ENCODE measurements at places on chromosomes 13 and 19. TPM values are rescaled to one million over a fixed set of nuclear protein-coding genes. Genes with fewer than 3 reads are reported as not detected.
A peak's percentile ranks its signal among the peaks of the same experiment; 100 is the strongest.

The SHISA7 gene
- total RNA-seq = not detected

The TMEM255B gene
- 2.7 TPM for total RNA-seq

The BRSK1 gene
- total RNA-seq = 10.3 TPM

DNA sequence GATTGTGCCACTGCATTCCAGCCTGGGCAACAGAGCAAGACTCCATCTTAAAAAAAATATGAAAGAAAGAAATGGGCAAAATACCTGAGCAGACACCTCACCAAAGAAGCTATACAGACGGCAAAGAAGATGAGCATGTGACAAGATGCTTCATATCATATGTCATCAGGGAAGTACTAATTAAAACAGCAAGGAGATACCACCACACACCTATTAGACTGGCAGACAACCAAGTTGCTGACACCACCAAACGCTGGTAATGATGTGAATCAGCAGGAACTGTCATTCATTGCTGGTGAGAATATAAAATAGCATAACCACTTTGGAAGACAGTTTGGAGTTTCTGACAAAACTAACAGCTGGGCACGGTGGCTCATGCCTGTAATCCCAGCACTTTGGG is 11.5 kb upstream of the TFDP1 start:
- no peak for DNase-seq

DNA sequence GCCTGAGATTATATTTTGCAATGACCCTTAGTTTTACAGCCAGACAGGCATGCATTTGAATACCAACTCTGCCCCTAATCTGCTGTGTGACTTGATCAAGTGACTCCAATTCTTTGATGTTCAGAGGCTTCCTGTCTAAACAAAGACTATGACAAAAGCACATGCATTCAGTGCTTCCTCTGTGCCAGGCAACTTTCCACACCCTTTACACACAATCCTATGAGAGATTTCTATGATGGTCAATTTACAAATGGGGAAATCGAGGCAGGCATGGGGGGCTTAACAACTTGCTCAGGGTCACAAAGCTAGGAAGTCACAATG is 3.7 kb upstream of the LYPD3 start:
- DNase-seq = no peak

GRCh38 chr19:35436477-35437405 is 11.3 kb upstream of the FFAR2 start:
- no peak for DNase-seq

- peak; percentile 66 for DNase-seq
Measured at GRCh38 chr13:99013951-99014350, 36.1 kb upstream of the DOCK9 start.

DNA sequence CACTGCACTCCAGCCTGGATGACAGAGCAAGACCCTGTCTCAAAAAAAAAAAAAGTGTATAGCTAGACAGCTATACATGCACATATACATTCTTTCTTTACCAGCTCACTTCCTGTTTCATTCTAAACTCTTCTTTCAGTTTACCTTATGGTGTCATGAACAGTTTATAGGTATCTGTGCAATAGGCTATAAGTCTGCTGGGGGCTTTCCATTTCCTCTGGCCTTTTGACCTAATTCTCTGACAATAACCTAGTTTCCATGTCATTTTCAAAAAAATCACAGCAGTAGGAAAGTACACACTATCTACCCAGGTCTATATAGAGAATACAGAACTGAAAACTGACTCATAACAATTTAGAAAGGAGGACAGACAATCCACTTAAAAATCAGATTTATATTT is 24.4 kb upstream of the URAD start:
- DNase-seq = no peak

DNA sequence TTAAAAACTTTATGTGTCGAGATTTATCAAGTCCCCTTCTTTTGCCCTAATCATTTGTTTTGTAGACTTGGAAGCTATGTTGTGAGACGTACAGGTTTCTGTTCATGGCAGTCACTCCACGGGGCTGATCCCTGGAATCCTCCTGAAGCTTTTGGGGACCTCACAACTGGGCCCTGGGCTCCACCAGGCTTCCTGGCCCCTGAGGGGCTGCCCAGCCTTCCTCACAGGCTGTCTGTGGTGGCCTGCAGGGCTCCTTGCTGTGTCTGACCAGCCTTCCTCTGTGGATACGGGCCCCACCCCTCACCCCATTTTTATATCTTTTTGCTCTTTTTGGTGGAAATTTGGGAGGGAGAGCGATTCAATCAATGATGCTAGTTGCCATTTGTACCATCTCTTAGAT is 38.1 kb downstream of the CHST8 start:
- DNase-seq = no peak

DNA sequence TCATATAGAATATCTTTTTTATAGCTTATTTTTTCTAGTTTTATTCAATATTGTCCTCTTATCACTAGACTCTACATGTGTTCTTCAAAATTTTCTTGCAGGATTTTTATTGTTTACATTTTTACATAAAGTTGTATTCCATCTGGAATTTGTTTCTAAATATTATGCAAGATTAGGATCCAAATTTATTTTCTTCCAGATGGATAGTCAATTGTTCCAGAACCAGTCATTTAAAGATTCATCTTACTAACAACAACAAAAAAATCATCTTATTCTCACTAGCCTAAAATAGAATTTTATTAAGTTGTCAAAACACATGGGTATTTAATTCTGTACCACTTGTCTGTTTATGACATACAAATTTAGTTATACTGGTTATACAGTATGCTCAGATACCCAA is 390.4 kb upstream of the GPC6 start:
- DNase-seq = no peak

- no peak for DNase-seq
Measured at GRCh38 chr19:19457671-19458070, 52.2 kb downstream of the GATAD2A start.

GRCh38 chr13:98813993-98814392 is 61.5 kb upstream of the SLC15A1 start:
- no peak for DNase-seq

- no peak for DNase-seq
Measured at GRCh38 chr19:15304140-15304705, 28.1 kb downstream of the BRD4 start.

GRCh38 chr13:40398065-40398464 is 268.4 kb downstream of the FOXO1 start:
- DNase-seq = no peak

The SMIM44 gene
- not detected for total RNA-seq

DNA sequence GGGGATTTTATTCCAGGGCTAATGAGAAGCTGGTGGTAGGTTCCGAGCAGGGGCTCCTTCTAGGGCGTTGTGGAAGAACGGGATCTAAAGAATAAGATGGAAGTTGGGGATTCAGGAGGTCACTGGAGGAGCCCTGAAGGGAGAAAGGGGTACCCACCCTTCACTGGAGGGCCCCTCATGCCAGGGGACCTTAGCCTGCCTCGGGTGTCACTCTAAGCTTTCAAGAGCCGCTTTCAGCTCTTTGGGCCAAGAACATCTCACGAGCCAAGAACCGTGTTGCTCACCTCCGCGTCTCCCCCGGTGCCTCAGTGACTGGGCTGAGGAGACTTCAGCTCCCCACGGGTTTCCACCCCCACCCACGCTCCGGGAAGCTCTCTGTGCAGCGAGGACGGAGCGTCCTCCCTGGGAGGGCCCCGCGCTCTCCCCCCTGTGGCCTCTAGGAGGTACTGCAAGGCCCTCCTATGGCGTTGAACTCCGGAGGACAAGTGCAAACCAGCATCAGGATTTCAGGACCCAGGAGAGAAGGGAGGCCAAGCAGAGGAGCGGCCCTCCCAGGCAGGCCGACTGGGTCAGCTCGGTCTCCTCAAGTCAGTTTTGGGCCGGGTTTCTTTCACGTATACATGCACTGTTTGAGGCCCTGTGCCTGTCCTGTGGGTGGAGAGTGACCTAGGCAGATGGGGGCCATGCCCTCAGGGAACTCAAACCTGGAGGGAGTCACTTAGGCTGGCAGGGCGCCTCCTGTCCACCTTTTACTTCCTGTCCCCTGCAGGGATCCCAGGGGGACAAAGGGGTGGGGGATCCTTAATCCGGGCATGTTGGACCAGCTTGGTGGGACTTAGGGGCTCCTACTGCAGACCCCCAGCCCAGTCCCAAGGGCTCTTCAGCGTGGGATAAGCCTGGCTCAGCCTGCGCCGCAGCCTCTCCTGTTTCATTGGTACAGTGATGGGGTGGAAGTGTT is 5.1 kb upstream of the KRTDAP start:
- no peak for DNase-seq

The FBXW9 gene
- total RNA-seq = 9.0 TPM

- DNase-seq = no peak
Measured at GRCh38 chr13:77868717-77869116, 49.9 kb downstream of the EDNRB start.
